Activated CD4-positive, alpha-beta T cell treated with anti-CD3 and anti-CD28 coated beads, Interleukin-2, amount 50 U/mL, for 48 hours (primary cell): ENCODE measurements at places on chromosomes 11 and 22.
A peak's percentile ranks its signal among the peaks of the same experiment; 100 is the strongest.

DNA sequence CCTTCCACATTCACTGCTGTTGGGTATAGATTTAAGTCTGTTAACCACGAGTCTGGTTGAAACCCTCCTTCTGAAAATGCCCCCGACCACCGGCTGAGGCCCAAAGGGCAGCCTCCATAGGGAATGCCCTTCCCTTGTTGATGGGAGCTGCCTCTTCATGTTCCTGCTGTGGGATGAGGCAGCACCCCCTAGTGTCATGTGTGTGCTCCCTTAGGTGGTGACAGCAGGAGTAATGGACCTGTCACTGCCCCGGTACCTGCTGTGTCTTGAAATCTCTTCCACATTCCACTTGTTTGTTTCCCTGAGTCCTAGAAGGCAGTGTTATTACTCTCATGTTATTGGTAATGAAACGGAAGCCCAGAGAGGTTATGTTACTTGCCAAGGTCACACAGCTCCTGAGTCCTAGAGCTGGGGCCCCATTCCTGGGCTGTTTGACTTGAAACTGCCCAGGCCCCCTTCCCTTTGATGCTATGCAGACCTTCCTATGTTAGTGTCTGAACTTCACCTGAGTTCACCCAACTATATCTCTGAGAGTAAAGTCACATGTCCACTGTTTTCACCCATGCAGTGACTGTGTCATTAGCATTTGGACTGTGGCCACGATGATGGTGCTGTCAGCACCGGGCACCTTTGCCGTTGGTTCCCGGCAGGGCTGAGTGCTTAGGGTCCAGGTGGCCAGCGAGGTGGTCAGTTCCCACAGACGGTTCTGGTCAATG lies 234.3 kb downstream of the TBC1D22A start:
- no peak for DNase-seq

- no peak for DNase-seq
These were observed 31.4 kb downstream of the TECTA start for GRCh38 chr11:121132211-121132976.

GRCh38 chr11:19474954-19475721 lies 234.4 kb upstream of the E2F8 start:
- no peak for DNase-seq

DNA sequence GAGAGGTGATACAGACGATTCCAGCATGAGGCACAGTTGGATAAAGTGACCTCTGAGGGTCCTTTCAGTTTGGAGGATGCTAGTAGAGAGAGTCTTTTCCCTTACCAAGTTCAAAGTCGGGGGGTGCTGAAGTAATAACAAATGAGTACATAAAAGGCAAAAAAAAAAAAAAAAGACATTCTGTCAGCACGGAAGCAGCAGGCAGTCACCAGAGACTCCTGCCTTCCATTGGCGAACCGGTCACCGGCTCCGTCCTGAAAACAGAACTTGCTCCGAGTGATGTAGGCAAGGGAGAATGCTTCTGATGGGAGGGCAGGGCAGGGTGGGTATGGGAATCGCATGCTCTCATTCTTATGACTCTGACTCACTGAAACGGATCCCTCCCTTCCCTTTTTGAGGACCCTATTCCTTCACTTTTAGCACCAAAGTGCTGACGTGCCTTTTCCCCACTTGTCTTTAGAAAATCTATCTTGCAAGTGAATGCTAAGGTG lies 65.9 kb downstream of the PRR5L start:
- DNase-seq, result no peak

DNA sequence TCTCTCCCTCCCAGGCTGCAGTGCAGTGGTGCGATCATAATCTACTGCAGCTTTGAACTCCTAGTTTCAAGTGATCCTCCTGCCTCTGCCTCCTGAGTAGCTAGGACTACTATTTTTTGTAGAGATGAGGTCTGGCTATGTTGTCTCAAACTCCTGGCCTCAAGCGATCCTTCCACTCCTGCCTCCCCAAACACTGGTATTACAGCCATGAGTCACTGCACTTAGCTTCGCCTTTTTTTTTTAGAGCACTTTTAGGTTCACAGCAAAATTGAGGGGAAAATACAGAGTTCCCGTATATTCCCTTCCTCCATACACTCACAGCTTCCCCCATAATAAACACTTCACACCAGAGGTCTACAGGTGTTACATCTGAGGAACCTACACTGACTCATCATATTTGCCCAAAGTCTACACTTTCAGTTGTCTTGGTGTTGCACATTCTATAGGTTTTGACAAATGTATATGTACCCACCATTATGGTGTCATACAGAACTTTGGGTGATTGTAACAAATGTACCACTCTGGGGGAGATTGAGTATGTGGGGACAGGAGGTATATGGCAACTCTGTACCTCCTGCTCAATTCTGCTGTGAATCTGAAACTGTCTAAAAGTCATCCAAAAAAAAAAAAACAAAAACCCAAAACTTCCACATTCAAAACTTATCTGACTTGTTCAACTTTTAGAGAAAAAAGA lies 11.3 kb upstream of the SLC37A4 start:
- no peak for DNase-seq

- no peak for DNase-seq
These were observed 280.5 kb upstream of the NARS2 start for GRCh38 chr11:78855116-78855515.

DNA sequence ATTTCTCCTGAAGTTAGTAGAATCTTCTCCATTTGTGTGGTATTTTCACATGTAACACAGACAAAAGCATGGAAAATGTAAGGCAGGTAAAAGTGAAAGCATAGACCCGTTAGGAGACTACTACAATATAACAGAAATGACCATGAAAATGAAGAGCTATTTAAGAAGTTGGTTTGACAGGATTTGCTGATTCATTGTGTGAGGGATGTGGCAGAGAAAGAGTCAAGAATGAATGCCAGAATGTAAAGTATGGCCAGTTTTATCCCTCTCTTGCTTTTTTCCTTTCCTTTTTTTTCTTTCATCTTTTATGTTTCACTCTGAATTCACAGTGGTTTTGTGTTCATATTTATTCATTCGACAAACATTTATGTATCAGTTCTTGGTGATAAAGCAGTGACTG lies 115.9 kb downstream of the ARFGAP2 start:
- no peak for DNase-seq

- DNase-seq, result peak; percentile 41
These were observed 3.7 kb upstream of the RPS6KA4 start for GRCh38 chr11:64355078-64355940.

- no peak for DNase-seq
These were observed 76.5 kb downstream of the ZC3H12C start for GRCh38 chr11:110169738-110170137.

GRCh38 chr11:102111787-102112508 lies 1.7 kb downstream of the YAP1 start:
- peak; percentile 6 for DNase-seq

GRCh38 chr11:128663824-128664223 lies 30.0 kb upstream of the FLI1 start:
- DNase-seq, result no peak

DNA sequence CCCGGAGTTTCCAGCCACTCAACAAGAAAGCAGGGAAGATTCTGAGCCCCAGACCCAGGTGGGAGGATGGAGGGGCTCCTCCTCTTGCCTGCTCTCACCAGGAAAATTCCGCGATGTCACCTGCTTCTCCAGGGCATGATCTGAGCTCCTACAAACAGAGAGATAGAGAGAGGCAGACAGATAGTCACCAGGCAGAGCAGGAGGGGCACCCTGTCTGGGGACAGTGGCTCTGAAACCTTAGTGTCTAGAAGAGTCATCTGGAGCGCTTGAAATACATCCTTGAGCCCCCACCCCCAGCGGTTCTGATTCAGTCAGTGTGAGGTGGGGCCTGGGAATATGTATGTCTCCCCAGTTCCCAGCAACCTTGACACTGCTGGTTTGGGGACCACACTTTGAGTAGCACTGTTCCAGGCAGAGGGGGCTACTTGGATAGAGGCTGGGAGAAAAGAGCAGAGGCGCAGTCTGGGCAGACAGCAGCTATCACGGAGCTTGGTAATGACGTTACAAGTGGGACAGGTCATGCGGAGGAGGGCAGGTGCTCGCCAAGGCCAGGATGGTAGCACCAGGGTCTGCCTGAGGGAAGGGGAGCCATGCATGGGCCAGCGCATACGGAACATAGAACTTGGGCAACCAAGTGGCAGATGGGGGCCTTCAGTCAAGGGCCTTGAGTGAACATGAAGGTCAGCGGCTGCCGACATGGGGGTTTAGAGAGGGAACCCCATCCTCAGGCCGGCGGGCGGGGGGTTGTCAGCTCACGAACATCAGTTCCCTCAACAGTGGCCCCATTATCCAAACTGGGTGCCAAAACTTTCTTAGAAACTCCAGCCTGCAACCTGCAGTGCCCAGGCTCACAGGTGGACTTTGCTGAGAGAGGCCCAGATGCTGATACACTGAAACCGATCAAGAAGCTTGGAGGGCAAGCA lies 60.9 kb upstream of the MYEOV start:
- DNase-seq, result no peak

GRCh38 chr22:37207981-37208380 lies 4.3 kb downstream of the SSTR3 start:
- no peak for DNase-seq

GRCh38 chr11:74749127-74749964 lies 697 bp downstream of the RNF169 start:
- DNase-seq, result peak; percentile 59

- peak; percentile 60 for DNase-seq
These were observed 21.5 kb upstream of the TXNRD2 start for GRCh38 chr22:19962909-19963806.

DNA sequence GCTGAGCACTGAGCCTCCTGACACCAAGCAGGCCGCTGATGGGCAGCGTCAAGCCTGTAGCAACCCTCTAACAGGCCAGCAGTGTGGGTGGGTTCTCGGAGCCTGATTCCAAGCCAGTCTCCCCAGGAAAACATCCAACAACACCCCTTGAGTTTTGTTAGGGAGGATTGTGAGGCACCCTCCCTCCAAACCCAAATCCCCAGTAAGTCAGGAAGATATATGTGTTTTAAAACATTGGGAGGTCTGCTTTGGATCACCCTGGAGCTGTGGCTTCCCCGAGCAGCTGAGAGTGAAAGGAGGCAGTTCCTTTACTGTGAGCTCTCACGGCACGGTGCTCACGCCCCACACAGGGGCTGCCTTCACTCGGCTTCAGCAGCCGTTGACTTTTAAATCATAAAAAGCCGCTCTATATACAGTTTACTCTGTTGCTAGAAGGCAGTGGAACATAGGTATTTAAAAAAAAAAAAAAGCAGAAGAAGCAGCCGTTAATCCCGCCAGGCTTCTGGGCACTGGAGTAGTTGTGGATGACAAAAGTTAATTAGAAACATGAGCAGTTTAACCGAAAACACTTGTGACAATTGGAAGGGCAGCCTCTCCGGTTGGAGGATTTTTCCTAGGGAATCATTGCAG lies 218.6 kb downstream of the NAV2 start:
- DNase-seq, result no peak

GRCh38 chr11:71582309-71582895 lies at the start of gene KRTAP5-11:
KRTAP5-11 (minus strand) TSS chr11:71582875; CDS start chr11:71582837, 38 bp downstream.
- no peak for DNase-seq

GRCh38 chr11:125483592-125483991 lies 12.5 kb downstream of the FEZ1 start:
- no peak for DNase-seq
